ENCODE measurements at places on chromosomes 1 and 21.

DNA sequence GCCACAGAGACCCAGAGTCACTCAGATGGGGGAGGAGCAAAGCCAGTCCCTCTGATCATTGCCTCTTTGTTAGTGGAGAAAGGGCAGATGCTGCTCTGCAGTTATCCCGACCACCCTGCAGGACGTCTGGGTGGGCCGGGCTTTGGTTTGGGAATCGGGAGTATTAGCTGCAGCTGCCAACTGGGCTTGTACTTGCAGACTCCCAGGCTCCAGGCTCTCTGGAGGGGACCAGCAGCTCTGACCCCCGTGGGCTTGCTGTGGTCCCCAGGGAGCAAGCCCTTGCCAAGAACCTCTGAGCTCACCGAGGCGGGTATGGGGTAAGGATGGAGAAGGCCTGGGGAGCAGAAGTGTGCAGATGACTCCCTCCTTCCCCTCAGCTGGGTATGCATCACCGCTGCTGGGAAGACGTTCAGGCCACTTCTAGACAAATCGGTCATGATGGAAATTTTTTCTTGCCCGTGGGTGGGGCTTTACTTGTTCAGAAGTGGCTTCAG lies 21.6 kb downstream of the MAPKAPK2 start:
- peak; percentile 19 for DNase-seq

DNA sequence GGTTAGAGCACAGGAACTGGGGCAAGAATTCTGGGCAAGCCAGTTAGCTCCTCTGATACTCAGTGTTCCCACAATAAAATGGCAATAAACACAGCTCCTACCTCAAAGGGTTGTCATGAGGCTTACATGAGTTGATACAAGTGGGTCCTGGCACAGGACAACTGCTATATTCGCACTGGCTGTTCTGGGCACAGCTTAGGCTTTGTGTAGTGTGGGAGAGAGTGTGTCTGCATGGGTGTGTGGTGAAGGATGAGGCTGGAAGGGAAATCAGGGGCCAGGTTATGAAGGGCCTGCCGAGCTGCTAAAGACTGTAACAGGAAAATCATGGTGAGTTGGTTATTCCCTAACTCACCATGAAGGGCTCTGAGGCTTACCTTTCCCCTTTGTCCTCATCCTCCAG lies 18.7 kb downstream of the ETV3 start:
- DNase-seq, result no peak

GRCh38 chr1:180567654-180568053 lies 8.9 kb downstream of the OVAAL start:
- no peak for DNase-seq

DNA sequence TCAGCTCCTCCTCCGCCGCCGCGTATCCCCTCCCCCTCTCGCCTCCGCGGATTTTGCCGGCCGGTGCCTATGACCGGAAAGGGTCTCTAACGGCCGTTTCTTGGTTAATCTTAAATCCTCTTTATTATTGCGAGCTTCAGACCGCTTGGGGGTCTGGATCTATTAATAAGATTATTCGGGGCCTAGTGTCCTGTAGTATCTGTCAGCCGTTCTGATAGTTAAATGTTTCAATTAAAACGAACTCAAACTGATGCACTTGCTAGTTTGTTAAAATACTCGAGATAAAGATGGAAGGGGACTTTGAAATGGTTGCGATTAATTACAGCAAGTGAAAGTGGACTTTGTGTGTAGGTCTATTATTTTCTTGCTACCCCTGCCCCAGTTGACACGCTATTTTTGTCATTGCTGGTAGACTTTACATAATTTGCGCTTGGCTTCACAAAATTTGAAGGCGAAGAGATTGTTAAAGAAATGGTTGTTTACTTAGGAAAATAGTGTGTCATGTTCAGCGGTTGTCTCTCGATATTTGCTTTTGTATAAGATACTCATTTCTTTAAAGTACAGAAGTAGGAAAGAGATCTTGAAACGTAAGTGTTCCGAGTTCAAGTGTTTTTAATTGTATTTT lies 779 bp downstream of the SON start:
- no peak for DNase-seq

DNA sequence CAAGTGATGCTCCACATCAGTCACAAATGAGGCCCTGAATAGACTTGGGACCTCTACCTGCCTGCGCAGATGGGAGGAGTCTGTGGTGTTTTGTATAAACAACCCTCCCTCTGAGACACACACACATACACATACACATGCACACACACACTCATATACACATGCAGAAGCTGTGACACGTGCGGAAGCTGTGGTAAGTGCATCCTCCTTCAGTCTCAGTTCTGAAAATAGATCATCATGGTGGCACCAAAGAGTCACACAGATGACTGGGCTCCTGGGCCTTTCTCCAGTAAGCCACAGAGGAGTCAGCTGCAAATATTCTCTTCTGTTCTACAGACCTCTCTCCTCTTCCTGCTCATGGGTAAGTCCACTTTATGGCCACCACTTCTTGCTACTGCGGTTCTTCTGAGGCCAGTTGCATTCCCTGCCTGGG lies at the start of gene LY9:
TSS of gene LY9 (plus strand) at position 224 of the 433 bp plus-strand sequence. CDS start at position 238, 14 bp downstream.
- DNase-seq, result peak; percentile 64

DNA sequence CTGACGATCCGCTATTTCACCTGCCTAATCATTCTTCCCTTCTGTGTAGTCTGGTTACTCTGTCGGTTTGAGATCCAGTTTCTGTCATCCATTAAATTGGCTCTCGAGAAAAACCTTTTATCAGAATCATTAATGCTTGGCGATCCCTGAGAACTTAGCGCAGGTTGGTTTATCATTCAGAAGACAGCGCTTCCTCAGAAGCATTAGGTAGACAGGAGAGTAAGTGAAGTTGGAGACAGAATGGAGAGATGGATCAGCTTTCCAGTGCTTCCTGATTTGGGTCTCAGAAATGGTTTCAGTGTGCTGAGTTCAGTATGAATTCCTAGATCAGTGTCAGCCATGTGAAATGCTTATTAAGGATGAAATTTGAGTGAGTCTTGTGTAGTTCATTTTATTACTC lies 1.3 kb downstream of the USP1 start:
- no peak for DNase-seq

GRCh38 chr1:41664861-41665640 lies 180.6 kb upstream of the EDN2 start:
- DNase-seq, result no peak

- DNase-seq, result no peak
These were observed 39.5 kb upstream of the RD3 start for GRCh38 chr1:211531194-211532087.

DNA sequence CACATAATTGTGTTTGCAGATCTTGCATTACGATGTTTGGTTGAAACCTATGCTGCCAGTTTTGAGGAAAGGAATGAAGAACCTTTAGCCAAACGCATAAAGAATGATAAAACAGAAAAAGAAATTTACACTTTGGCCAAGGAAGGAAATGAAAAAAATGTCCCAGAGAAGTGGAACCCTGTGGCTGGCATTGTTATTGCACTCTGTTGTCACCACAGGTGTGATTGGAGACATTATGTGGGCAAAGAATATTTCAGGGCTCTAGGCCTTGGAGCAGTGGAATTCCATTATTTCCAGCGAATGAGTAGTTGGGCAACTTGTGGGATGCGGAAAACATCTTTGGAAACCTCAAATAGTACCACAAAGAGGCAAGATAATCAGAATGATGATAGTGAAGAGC lies 14.9 kb downstream of the TRMT13 start:
- DNase-seq, result no peak
